ENCODE measurements at places on chromosomes 13 and 19.
A peak's percentile ranks its signal among the peaks of the same experiment; 100 is the strongest.

- DNase-seq: no peak
Observed at GRCh38 chr13:101621099-101621498, 168.6 kb downstream of the ITGBL1 start.

DNA sequence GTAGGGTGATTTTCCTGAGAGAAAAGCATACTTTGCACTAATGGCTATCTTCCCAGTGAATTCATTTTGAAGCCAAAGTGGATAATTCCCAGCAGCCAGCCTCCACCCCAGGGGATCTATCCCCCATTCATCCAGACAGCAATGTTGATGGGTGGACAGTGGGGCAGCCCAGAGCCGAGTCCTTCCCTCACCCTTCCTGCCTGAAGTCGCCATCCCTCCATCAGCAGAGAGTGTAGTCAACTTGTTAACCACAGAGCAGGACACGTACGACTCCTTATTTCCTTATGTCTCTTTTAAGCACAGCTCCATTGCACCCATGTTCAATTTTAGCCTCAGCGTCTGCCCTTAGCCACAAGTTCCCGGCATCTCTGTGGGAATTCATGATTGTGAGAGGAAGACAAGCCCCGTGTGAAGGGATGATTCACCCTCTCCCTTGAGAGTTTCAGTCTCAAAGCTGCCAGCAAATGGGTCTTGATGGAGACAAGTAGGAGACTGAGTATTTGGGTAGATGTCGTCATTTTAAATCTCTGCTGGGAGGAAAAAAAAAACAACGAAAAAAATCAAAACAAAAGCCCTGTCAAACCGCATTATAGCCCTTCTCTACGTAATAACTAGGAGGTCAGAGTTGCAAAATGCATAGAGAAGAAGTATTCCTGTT, 58.3 kb upstream of the MEDAG start:
- DNase-seq: no peak

GRCh38 chr19:56919308-56919995, 78.9 kb upstream of the PEG3 start:
- DNase-seq: no peak

DNA sequence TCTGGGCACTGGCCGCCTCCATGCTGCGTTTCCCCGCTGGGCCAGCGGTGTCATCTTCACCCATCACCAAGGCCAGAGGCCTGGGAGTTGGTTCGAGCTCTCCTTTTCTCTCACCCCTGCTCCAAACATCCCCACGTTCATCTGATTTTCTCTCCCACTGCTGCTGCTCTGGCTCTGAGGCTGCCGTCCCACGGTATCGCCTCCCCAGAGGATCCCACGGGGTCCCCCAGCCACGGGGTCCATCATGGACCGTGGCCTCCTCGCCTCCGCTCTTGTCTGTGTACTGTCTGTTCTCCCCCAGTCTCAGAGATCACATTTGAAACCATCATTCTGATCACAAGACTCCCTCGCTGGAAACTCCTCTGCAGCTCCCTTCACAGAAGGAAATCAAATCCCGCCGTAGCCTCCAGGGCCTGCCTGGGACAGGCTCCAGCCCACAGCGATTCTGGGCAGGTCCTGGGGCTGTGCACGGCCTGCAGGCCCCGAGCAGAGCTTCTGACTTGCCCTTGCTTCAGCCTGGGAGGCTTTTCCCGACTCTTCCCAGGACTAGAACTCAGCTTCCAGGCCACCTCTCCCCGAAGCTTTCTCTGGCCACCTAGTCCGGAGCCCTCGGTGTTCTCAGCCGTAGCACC, 64.2 kb downstream of the SOX1 start:
- DNase-seq: no peak

- no peak for DNase-seq
Observed at GRCh38 chr19:16749326-16749725, 29.7 kb downstream of the NWD1 start.

DNA sequence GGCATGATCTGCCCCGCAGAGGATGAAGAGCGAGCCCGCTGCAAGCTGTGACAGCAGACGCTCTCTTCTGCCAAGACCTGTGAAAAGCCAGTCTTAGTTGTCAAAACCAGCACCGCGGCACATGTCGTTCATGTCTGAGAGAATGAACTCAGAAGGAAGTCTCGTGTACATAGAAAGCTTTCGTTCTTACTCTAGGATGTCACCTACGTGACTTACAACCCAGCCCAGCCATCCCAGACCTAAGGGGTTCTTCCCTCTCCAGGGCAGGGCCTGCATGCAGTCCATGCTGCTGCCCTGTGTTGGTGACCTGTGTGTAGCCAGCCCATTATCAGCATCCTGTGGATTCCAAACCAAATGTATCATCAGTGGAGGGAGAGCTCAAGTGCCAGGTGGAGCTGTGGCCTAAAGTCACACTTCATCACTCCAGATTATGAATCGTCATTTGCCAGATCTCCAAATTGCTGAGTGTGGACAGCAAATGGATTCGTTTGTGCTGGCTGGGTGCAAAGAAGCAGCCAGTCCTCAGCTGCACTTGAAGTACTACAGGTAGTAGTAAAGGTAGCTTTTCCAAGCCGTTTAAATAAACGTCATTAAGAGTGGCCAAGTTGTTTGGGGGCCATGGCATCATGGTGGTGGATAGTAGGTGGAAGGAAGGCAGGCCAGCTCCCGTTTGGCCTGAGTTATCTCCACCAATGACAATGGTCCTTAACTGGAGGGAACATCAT, 73.9 kb upstream of the GPR183 start:
- no peak for DNase-seq

- no peak for DNase-seq
Observed at GRCh38 chr13:36244073-36244472, 29.7 kb upstream of the SOHLH2 start.

DNA sequence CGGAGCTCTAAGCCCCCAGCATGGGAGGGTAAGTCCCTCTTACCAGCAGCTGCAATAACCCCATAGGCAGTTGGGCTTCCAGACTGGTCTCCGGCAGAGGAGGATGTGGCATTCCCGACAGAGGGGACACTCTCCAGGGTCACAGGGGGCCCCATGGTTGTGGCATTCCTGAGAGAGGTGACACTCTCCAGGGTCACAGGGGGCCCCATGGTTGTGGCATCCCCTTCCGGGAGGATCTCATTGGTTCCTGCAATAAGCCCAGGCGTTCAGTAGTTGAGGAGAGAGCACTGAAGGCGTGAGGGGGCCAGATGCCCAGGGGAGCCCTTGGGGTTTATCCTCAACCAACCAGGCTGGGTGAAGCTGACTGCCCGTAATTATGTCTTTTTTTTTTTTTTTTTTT, 5.4 kb downstream of the CD320 start:
- DNase-seq: no peak

- DNase-seq: no peak
Observed at GRCh38 chr19:10577951-10578350, 9.2 kb downstream of the AP1M2 start.

GRCh38 chr19:31674503-31675192, 325.4 kb upstream of the TSHZ3 start:
- no peak for DNase-seq

DNA sequence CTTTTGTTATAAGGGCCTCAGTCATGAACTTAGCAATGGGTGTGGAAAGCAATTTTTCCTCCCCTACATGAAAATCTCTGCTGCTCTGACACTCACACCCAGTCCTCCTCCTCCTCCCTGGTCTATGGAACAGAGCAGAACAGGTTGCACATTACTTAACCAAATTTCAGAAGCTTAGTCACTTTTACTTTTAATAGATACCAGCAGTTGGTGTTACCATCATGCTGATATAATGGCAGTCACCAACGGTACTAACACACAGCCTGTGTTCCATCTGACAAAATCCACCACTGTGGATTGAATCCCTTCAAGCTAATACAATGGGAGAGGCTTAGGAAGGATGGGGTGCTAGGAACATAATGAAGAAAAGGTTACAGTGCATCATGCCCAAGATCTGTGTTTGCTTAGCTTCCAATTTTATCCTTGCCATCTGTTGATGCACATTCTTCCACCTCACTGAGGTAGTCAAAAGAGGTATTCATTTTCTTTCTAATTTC, 9.8 kb downstream of the TPT1 start:
- DNase-seq: no peak

DNA sequence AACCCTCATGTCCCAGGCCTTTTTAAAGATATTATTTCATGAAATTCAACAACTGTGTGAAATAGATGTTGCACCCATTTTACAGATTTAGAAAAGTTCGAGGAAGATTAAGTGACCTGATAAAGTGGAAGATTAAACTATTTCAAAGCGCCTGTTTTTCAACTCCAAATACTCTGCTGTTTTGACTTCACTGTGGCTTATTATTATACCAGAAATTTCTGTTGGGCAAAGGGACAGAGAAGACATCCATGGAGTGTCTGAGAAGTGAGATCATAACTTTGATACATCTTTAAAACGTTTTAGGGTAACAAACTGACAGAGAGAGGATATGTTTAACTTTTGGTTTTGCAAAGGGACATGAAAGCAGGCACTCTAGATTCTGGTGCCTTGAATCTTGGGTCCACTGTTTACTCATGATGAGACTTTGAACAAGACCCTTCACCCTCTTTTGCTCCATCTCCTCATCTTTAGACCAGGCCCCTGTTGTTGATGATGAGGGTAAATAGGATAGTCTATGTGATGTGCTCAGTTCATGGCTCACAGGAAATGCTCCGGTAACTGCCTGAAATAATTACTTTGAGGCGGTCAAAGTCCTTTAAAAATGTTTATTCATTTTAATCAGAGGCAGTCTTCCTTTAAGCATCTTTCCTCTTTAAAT, 55.4 kb downstream of the RFC3 start:
- DNase-seq: no peak

DNA sequence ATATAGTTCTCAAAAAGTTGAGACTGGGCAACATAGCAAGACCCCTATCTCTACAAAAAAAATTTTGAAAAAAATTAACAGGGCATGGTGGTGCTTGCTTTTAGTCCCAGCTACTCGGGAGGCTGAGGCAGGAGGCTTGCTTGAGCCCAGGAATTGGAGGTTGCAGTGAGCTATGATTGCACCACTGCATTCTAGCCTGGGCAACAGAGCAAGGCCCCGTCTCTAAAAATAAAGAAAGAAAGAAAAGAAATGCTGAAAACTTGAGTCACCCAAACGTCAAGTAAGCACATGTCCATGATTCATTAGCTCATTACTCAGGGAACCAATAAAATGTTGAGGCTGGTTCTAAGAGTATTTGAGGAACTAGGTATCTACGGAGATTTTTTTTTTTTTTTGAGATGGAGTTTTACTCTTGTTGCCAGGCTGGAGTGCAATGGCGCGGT, 33.9 kb upstream of the SEMA6B start:
- no peak for DNase-seq

GRCh38 chr13:83765796-83766195, 116.5 kb downstream of the SLITRK1 start:
- DNase-seq: no peak

DNA sequence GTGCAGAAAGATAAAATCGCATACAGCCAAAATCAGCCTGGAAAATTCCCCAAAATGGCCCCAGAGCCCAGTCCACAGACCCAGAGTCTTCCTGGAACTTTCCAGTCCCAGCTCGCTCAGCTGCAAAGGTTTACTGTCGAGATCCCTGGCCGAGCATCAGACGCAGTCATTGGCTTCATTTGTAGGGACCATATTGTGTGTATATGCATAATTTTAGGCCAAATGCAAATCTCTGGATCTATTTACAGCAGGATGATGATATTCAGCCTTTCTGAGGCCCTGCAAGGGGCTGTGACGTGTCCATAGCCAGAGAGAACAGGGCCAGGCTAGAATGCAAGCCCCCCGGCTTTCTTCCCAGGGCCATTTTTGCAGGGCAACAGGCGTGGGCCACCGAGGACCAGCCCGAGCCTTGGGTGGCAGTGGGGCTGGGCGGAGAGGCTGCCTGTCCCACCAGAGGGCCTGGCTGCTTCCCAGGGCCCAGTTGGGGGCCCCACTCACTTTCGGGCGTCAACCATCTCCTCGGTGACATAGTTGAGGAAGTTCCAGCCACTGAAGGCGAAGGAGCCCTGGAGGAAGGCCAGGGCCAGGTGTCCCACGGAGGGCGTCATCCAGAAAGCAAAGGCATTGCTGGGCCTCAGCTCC, 13.7 kb downstream of the SLC7A10 start:
- no peak for DNase-seq

DNA sequence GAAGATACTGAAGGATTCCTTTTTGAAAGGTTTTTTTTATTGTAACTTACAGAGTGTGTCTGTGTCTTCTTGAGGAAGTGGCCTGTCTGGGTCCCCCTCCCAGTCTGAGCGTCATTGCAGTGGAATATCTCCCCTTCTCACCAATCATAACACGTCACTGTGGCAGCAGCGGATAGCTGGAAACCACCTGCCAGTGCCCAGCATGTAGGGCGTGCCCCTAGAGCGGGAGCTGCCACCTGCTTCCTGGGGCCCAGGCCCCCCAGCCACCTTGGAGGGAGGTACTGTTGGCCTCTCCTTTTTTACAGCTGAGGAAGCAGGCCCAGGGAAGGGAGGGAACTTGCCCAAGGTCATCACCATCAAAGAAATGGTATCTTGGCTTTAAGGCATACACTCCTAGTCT, 4.6 kb upstream of the DNM2 start:
- DNase-seq: peak; percentile 7

- DNase-seq: no peak
Observed at GRCh38 chr19:51365211-51365964, 800 bp downstream of the ETFB start.

- no peak for DNase-seq
Observed at GRCh38 chr13:51232328-51232727, 10.1 kb downstream of the FAM124A start.

DNA sequence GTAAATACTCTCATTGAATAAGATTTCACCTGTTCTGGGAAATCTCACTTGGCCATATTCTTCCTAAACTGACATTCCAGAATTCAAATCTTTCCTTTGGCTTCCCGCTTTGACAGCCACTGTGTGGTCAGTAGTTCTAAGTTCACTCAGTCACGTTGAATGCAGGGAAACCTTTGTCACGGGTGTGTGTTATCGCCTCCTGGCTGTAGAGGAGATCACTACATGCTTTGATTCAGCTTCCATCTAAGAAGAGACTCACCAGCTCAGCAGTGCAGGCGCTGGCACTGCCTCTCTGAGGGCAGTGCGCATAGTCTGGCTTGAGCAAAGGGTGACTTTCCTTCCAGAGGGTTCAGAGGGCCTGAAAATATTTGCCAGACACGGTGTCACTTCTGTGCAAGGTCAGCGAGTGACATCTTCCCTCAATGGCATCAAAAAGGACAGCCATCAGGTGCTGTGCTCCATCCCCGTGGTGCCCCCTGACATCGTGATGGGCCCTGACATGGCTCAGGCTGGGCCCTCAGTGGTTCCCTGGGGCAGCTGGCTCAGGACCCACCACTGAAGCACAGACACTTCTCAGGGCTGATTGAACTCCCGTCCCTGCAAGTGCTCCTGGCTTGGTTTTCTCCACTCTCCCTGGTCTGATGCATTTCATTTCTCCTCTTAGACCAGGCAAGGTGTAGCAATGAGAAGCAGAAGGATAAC, 635.4 kb upstream of the ARGLU1 start:
- DNase-seq: no peak

All from NCI-H2081 treated with DMSO at 0.1 percent for 48 hours (cell line).